ENCODE measurements at places on chromosomes 7 and 10. TPM values are rescaled to one million over a fixed set of nuclear protein-coding genes. Genes with fewer than 3 reads are reported as not detected.

DNA sequence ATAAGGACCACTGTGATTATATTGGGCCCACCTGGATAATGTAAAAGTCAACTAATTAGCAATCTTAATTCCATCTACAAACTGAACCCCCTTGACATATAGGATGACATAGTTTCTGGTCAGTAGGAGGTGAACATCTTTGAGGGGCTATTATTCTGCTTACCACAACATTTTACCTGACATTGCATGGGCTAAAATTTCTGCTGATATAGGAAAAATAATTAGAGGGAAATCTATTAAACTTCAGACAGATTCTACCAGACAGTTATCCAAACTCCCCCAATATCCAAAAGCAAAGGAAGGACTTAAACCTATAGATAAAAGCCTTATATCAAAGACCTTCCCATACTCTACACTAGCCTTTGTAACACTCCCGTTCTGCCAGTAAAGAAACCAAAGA lies 443.6 kb downstream of the GRM8 start:
- DNase-seq, result no peak

GRCh38 chr7:20602306-20602705 lies 13.2 kb upstream of the ABCB5 start:
- DNase-seq, result no peak

DNA sequence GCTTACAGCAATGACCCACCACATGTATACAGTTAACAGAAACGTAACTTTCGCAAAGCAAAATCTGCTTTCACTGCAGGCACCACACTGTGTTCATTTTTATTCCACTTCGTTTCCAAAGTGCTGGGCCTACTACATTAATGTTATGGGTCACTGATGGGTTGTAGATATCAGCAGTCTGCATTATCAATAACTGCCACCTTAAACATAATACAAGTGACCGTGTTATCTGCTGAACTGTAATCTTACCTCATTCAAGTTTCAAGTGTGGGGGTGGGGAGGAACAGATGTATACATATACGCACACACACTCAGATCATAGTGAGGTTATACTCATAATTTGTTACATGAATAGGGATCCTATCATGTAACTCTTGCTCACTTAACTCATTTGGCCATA lies 21.1 kb downstream of the RNF32 start:
- DNase-seq, result no peak

DNA sequence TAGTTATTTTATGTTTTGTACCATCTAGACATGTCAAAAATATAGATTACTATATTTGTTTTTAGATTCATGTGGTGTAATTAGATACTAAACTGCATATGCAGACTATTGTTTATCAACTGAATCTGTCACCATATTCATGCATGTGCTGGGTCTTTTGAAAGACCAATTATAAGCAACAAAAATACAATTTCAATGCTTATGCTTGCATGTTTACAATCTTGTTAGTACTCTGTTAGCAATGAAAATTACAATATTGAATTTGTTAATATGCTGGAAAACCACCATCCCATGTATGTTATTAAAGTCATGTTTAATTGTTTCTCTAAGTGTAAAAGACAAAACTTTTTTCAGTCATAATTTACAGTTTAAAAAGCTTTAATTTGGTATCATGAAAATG lies 140.9 kb downstream of the HGF start:
- no peak for DNase-seq

DNA sequence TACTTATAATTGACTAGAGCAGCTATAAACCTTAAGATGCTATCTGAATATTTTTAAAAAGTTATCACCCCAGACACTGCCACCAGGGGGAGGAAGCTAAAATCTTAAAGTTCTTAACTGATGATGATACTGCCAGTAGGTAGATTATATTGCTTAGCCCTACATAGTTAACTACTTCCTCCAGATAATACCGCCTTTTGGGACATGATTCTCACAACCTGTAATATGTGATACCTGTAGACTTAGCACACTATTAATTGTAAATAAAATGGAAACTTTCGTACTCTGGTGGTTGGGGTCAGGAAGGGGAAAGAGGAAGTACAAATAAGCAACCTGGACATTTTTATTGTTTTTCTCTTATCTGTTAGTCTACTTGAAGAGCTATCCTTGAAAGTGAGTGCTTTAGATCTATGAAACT lies 268.9 kb downstream of the ADK start:
- DNase-seq, result no peak

DNA sequence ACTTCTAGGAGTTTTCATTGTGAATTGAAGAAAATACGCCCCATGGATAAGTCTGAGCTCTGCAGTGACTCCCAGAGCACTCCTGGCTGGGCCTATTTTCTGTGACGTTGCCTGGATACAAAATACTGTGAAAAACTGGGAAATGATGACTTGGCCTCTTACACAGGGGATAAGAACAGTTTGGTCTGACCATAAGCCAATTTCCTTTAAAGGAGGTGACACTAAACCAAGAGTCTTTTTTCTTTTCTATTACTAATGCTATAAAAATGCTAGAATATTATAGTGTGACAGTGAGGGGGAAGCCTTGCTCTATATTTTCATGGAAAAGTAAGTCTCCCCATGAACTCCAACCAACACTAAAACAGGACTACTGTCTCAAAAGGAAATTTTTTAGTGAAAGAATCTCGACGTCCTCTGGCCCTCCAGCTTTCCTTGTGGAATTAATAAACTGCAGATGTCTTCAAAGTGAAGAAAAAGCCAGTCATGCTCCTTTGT lies 45.5 kb downstream of the MYOF start:
- DNase-seq, result no peak

DNA sequence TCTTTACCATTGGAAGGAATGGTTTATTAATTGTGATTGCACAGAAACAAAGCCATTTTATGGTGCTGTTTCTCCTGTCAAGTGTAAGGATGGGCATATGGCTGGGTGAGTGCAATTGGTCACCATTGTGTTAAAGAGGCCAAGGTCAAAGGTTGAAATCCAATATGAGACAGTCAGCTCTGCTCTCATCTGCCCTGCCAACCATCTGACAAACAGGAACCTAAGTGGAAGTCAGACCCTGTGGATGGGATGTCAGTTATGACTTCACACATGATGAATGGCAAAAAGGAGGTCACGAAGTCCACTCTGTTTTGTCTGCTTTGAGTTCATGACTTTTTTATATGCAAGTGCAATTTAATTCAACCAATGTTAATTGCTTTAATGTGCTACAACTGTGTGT lies 172.7 kb upstream of the TMEM229A start:
- DNase-seq, result no peak

DNA sequence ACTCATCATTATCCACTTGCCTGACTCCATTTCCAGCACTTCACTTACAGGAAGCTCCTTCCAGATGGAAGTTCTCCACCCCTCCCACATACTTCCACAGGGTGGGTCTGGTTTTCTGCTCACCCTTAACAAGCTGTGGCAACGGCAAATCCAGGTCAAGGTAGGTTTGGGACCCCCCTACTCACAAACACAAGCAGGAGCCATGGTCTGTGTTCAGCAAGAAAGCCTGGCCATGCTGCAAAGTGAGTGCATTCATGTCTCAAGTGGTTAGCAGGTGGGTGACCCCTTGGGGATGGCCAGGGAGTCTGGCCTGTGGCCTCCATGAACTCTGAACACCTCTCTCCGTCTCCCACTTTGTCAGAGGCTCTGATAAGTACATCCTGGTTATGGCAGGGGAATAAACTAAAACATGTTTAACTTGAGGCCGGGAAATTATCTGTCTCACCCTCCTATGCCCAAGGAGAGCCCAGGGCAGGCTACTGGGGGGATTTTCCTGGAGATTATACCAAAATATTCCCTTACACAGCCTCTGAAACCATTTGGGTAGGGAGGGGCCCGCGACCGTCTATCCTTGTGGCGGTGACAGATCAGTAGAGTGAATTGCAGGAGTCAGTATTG lies 844 bp downstream of the XPNPEP1 start:
- no peak for DNase-seq

DNA sequence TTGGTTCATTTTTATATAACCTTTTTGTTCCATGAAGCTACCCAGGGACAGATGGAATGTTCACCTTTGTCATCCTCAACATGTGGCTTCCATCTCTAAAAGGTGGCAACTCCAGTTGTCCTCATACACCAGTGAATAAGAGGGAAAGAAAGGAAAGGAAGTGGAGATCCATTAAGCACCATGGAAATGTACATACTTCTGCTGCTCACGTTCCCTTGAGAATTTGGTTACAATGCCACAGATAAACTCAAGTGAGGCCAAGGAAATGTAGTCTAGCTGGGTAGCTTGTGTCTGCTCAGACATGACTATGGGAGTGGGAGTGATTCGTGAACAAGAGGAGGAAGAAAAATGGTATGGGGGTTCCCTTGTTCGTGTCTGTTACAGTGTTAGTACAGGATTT lies 237.1 kb upstream of the FAM3C start:
- DNase-seq, result no peak

DNA sequence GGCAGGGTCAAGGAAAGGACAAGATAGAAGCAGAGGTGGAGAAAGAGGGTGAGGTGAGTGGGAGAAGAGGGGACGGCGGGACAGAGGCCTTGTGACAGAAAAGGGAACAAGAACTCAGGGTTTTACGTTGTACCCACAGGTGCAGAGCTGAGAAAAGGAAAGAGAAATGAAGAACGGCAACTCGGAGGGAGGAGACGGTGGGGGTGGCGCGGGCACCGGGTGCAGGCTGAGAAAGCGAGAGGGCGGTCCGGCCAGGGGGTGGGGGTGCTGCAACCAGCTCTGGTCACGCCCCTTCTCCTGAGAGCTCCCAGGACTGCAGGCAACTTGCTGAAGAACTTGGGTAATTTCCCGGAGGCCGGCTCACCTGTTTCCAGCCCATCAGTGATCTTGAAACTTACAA lies 65.3 kb downstream of the CARD11 start:
- DNase-seq, result no peak

- DNase-seq, result no peak
Observed at GRCh38 chr7:26853788-26854393, 10.5 kb downstream of the SKAP2 start.

Gene CLCN1
- 0.17 TPM for polyA plus RNA-seq

Gene CALCR
- polyA plus RNA-seq, result 0.55 TPM

Gene RNF133
- polyA plus RNA-seq, result not detected

Gene OPTN
- 39.5 TPM for polyA plus RNA-seq

Gene UBE3C
- 45.0 TPM for polyA plus RNA-seq

Gene NFE2L3
- 43.9 TPM for polyA plus RNA-seq

Gene TAS2R4
- polyA plus RNA-seq, result 6.1 TPM

Gene CALN1
- 1.1 TPM for polyA plus RNA-seq

Gene FLNC
- 16.6 TPM for polyA plus RNA-seq

Gene ELAPOR2
- polyA plus RNA-seq, result 7.1 TPM

Gene HABP2
- 1.6 TPM for polyA plus RNA-seq

Gene CCDC3
- polyA plus RNA-seq, result 13.2 TPM

Gene FGL2
- polyA plus RNA-seq, result 46.2 TPM
